ENCODE measurements at places on chromosomes 3 and 15.

DNA sequence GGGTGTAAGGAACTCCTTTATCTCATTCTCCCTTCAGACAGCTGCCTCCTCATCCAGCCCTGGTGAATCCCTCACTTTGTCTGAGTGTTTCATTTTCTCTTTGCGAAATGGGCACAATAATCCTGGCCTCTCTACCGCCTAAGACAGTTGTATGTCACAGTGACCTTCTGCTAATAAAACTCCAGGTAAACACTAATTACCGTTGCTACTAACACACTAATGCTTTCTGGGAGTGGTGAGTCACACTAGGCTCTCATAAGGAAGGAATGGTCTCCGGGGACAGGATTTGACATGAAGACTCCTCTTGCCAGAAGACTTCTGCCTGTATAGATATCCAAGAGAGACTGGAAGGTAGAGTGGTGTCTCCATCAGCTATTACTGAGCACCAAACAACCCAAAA lies 71.7 kb upstream of the SNRK start:
- DNase-seq, result no peak

- no peak for DNase-seq
Measured at GRCh38 chr3:157493627-157494550, 9.3 kb downstream of the VEPH1 start.

- no peak for DNase-seq
Measured at GRCh38 chr3:138725116-138725515, 109.6 kb downstream of the PIK3CB start.

GRCh38 chr3:48851407-48851806 lies 3.7 kb upstream of the PRKAR2A start:
- DNase-seq, result peak; percentile 39

DNA sequence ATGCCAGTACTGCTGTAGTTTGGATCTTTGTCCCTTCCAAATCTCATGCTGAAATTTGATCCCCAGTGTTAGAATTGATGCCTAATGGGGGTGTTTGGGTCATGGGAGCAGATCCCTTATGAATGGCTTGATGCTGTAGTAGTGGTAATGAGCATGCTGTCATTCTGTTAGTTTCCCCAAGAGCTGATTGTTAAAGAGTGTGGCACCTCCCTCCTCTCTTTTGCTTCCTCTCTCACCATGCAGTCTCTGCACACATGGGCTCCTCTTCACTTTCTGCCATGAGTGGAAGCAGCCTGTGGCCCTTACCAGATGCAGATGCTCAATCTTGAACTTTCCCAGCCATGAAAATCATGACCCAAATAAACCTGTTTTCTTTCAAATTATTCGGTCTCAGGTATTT lies 141.3 kb upstream of the DPPA4 start:
- no peak for DNase-seq

DNA sequence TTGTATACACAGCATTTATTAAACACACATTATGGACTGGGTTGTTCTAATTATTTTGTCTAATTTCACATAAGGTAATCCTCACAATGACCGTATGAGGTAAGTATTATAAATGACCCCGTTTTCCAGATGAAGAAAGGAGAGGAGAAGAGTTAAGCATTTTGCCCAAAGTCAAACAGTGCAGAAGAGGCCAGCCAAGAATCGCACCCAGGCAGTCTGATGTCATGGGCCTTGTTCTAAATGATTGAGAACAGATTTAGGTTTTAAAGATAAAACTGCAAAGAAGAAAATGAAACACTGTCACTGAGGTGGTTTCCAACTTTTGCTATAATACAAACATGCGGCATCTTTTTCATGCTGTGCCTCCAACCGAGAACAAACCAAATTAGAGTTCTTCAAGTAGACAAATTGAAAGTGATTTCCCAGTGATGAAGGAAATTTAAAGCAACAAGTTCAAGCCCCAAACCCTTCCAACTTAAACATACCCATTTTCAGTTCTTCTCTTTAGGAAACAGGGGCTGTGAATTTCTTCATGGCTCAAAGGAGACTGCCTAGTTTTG lies 155.3 kb downstream of the THRB start:
- DNase-seq, result no peak

- no peak for DNase-seq
Measured at GRCh38 chr15:95990833-95991232, 339.7 kb upstream of the NR2F2 start.

- no peak for DNase-seq
Measured at GRCh38 chr3:77412021-77412438, 372.1 kb downstream of the ROBO2 start.

- DNase-seq, result no peak
Measured at GRCh38 chr15:27826411-27826810, 272.7 kb downstream of the OCA2 start.

GRCh38 chr3:25558121-25558520 lies 106.6 kb downstream of the TOP2B start:
- no peak for DNase-seq

GRCh38 chr3:171799501-171799900 lies 10.8 kb downstream of the PLD1 start:
- DNase-seq, result no peak

GRCh38 chr15:99702895-99703602 lies 30.2 kb downstream of the LYSMD4 start:
- no peak for DNase-seq

DNA sequence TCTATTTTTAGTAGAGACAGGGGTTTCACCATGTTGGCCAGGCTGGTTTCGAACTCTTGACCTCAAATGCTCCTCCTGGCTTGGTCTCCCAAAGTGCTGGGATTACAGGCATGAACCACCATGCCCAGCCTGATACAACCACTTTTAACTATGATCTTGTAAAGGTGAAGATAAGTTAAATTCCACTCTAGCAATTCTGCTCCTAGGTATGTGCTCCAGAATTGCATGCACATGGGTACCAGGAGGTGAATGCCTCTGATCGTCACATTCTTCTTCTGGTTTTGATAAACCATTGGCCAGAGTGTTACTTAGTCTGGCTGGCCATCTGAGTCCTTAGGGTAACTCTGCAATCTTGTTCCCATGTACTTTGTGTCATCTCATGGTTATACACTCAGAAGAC lies 22.3 kb downstream of the CSPG5 start:
- DNase-seq, result no peak

GRCh38 chr3:4071481-4072184 lies 231.5 kb upstream of the SETMAR start:
- no peak for DNase-seq

GRCh38 chr3:195147649-195148080 lies 123.3 kb downstream of the XXYLT1 start:
- no peak for DNase-seq

- no peak for DNase-seq
Measured at GRCh38 chr3:197368330-197368729, 69.9 kb upstream of the DLG1 start.

GRCh38 chr3:146374146-146374545 lies 95.2 kb downstream of the PLSCR2 start:
- DNase-seq, result no peak
